ENCODE measurements at places on chromosomes 11 and 22.

DNA sequence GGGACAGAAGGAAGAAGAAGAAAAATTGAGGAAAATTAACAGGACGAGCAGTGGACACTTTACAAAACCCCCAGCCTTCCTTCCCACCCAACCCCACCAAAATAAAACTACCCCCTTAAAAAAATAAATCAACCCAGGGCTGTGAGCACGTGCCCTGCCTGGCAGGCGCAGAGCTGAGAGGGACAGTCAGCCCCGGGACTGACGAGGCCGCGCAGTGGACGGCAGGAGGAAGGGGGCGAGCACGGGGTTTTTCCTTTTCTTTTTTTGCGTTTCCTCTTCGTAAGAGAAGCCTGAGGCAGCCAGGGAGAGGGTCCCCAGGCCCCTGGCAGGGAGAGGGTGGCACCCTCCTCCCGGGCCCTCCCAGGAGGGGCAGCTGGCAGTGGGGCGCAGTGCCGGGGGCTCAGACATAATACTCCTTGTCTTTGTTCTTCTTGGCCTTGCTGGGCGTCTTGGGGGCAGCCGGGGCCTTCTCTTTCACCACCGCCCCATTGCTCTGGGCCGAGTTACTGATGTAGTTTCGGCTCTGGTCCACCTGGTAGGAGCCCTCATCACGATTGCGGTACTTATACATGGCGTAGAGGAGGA is 15.9 kb downstream of the SLC22A12 start:
- no peak for DNase-seq

DNA sequence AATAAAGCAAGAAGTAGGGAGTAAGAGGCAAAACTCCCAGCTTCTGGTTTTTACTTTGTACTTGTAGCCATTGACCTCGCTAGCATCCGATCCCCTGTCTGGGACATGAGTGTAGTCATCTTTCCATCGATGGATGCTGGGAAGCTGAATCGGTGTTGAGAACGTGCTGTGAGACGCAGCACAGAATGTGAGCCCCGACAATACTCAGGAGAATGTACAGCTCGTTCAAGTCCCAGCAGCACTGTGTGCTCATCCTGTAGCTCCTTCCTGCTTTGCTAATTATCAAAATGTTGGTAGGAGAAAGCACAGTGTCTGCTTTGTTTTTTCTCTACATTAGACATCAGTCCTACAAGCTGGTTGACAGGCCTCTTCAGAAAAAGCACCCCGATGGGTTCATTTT is 56.6 kb downstream of the JAM3 start:
- no peak for DNase-seq

- no peak for DNase-seq
Measured at GRCh38 chr22:19960491-19961200, 19.0 kb upstream of the TXNRD2 start.

DNA sequence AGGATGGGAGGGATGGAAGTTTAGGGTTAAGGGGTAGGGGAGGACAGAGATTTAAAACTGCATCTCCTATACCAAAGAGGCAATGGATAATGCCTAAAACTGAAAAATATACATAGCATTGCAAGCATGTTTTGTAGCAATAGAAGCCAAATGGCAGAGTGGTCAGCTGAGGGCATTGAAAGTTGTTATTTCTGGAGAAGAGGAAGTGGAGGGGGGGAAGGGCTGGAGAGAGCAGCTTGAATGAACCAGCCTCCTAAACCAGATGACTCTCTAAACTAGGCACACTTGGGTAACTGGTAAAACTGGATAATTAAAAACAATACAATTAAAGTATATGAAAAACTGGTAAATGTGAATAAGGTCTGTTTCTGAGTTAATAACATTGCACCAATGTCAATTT is 70.3 kb upstream of the TP53I11 start:
- DNase-seq: no peak

DNA sequence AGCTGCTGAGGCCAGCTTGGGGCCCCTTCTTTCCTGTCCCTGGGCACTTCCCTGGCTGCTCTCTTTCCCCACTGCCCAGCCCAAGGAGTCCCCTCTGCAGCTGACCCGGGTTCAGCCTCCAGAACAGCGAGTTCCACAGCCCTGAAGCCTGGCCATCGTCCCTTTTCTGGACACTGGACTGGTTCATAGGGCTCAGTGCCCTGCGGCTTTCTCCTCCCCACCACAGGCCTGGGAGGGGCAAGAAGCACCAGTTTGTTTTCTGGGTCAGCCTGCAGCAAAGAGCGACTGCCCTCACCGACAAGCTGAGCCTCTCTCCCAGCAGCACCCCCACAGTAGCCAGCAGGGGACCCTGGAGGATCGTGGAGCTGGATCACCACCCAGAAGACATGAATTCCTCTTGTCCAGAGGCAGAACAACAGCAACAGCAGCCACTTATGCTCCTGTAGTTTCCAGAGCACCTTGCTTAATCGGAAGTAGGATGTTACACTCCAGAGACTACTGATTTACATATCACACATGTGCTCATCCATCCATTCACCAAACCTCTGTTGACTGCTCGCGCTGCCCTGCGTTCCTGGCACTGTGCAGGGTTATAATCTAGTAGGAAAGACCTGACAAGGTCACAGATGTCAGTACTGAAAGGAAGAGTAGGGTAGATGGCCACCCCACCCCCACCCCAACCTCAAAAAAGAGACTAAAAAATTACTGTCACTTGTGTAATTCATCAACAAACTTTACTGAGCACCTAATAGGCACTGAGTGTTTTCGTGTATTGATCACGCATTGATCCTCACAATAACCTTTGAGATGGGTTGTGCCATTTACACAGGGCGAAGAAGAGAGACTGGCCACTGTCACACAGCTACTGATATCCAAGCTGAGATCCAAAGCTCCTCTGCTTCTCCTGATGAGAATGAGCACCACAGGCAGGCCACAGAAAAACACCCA is 13.0 kb upstream of the CXCR5 start:
- no peak for DNase-seq

- no peak for DNase-seq
Measured at GRCh38 chr22:30821863-30822215, 127.2 kb downstream of the OSBP2 start.

GRCh38 chr11:36493332-36493731 is 16.7 kb downstream of the TRAF6 start:
- DNase-seq: no peak

DNA sequence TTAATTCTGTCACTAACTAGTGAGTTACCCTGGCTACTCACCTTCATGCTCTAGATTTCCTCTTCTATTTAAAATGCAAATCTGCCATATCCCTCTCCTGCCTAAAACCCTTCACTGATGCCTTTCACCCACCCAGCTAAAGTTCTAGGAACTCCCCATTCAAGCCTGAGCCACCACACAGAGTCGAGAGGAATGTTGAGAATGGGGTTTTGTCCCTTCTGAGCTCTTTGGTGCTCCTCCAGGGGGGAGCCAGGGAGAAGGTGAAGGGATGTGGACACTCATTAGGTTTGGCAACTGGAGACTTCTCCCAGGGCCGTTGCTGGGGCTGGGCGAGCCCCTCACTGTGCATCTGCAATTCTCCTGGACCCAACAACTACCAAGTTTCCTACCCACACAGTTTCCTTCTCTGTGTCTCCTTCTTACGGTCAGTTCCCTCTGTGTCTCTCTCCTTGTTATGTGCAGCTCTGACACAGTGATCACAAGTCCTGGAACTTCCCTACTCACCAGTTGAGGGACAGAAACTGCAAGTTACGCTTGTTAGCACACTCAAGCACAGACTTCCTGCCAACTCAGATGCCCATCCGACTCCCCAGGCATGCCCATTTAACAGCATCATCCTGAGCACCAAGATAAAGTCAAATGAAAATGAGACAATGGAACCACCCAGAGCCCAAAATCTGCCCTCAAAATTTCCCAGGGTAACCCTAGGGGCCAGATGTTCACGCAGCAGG is 6.5 kb upstream of the IL10RA start:
- no peak for DNase-seq

DNA sequence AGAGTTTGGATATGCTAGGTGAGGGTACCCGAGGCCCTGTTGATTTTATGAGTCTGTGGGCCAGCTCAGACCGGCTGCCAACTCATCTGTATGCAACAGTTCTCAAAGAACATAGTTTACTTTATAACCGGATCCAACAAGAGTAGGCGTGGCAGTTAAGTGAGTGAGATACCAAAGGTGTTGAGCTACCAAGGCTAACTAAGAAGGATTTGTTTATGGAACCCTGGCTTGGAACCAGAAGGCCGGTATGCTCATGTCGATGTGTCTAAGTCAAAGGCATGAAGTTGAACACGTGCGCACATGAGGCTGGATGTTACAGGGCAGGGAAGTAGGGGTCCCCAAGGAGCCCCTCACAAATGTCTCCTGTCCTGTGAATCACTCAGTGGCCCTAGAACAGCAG is at the start of gene KCNJ1:
Gene KCNJ1 (minus strand): TSS at position 20 of the 400 bp plus-strand sequence. CDS start 27,053 bp downstream, outside the sequence.
- no peak for DNase-seq

- DNase-seq: no peak
Measured at GRCh38 chr22:29142116-29142515, 63.6 kb upstream of the EMID1 start.

- no peak for DNase-seq
Measured at GRCh38 chr22:16963189-16963945, 44.7 kb downstream of the GAB4 start.

DNA sequence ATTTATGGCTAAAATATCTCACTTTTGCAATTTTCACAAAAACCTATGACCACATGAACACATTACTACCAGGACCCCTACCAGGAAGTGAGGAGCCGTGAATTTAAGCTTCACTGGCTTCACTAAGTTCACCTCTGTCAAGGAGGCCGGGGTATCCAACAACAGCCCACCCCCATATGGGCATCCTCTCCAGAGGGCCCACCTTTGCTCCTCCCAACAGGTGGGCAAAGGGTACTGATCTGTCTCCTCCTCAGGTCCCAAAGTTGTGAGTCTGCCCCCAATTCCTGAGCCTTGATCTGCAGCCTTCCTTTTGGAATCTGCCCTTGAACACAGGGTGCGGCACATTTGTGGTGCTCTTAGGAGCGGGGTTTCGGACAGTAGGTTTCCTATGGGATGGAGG is 66.9 kb downstream of the OTOG start:
- DNase-seq: no peak

DNA sequence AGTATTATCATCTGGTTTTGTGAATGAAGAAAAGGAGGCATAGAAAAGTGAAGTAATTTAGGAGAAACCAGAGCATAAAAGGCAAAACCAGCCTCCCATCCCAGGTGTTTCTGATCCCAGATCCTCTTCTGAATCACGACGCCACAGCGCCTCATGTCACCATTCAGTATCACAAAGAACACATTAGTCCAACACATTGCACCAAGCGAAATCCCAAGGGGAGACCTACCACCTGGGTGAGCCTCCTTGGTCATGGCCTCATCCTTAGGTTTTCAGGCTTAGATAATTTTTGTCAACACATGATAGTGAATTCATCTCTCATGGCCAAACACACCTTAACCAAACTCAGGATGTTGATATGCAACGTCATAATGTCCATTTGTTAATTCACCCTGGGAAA is 181.5 kb upstream of the SORL1-AS1 start:
- DNase-seq: no peak

DNA sequence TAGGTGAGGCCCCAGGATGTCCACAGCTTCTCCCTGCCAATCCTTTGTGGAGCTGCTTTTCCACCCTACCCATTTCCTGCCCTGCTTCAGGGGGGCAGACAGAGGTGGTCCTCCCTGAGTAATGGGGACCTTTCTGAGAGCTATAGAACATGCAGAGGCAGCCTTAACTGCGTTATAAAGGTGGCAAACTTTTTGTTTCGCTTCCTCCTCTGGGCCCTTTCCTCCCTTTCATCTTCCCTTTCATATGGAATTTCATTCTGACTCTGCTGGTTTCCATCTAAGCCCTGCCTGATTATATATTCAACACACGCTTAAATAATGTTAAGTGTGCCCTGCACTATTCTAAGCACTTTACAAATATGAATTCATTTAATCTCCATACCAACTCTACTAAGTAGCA is 169.3 kb upstream of the E2F8 start:
- no peak for DNase-seq

GRCh38 chr11:9231848-9232177 is 33.3 kb downstream of the DENND5A start:
- no peak for DNase-seq

GRCh38 chr11:15145615-15146014 is 30.9 kb downstream of the INSC start:
- no peak for DNase-seq
